ENCODE measurements at places on chromosomes 11 and 22.

DNA sequence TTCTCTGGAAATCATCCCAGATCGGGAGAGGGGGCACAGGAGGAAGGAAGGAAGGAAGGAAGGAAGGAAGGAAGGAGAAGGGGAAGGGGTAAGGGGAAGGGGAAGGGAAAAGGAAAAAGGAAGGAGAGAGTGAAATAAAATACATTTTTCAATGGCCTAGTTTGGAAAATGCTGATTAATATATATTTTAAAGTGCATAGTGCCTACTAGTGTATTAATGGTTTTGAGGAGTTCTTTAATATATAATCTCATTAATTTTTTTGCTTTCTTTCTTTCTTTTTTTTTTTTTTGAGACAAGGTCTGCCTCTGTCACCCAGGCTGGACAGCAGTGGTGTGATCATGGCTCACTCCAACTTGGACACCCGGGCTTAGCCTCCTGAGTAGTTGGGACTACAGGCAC is 107.8 kb upstream of the FOLH1 start:
- DNase-seq: no peak

DNA sequence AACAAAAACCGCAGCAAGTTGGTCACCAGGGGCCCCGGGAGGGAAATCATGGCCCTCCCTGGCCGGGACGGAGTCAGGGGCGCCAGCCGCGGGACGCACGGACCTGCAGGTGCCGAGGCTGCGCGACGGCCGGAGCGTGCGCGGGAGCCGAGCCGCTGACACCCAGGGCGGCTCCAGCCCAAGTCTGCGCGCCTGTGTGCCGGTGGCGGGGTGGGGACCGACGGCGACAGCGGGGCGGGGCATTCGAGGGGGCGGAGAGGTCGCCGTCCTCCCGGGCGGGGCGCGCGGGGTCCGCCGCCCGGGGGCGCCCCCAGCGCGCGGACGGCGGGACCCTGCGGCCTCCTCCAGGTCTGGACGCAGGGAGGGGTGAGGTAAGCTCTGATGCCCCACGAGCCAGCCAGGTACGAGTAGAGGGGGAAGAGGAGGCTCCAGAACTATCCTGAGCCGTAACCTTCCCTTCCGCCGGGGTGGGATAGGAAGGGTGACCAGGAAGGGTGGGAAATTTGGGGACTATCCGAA is at the start of gene ESAM:
TSS of gene ESAM (minus strand) at position 186 of the 519 bp plus-strand sequence. CDS start at position 50, 136 bp downstream.
- DNase-seq: no peak

DNA sequence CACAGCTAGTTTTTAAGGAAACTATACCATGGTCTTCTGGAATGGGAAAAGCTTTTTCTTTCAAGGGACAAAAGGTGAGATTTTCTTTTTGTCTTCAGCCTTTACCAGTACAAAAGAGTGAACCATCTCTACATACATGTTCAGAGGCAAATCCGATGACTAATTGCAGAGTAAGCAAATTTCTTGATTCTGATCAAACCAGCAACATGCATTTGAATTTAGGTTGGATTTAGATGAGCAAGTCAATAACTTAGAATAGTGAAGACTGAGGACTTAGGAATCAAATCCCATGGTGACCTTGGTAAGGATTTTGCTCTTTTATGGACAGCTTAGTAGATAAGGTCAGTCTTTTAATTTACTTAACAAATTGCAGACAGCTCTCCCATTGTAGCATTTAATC is 65.9 kb upstream of the BLID start:
- no peak for DNase-seq

GRCh38 chr22:40043081-40043480 is 48.3 kb downstream of the FAM83F start:
- no peak for DNase-seq

DNA sequence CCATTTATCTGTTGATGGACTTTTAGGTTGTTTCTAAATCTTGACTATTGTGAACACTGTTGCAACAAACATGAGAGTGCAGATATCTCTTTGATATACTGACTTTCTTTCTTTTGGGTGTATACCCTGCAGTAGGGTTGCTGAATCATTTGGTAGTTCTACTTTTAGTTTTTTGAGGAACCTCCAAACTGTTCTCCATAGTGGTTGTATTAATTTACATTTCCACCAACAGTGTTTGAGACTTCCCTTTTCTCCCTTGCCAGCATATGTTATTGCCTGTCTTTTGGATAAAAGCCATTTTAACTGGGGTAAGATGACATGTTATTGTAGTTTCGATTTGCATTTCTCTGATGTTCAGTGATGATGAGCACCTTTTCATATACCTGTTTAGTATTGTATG is 330.0 kb downstream of the DDX10 start:
- DNase-seq: no peak

DNA sequence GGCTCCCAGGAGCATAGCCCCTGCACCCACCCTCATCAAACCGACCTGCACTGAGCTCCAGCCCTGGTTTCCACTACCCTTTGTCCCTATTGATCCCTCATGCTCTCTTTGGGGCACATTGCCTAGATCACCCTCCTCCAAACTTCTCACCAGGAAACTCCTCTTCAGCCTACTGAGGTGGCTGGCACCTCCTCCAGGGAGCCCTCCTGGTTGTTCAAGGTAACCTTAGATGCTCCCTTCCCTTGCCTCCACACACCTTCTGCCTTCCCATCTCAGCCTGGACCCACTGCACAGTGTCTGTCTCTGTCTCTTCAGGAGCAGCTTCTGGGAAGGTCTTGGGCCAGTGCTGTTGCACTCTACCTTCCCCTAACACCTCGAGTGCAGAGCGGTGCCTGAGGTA is 15.8 kb upstream of the WNT7B start:
- DNase-seq: no peak

- peak; percentile 17 for DNase-seq
These were observed 196.3 kb upstream of the CADM1 start for GRCh38 chr11:115700496-115700895.

GRCh38 chr11:9568854-9569587 is 4.4 kb upstream of the WEE1 start:
- DNase-seq: peak; percentile 11

GRCh38 chr11:74255741-74256375 is 55.6 kb downstream of the P4HA3 start:
- no peak for DNase-seq
